A549 treated with CORT108297 at 1 μM for 4 hours (cell line): ENCODE measurements at places on chromosomes 3 and 15. TPM values are rescaled to one million over a fixed set of nuclear protein-coding genes. Genes with fewer than 3 reads are reported as not detected.

Gene GOLGA8J
- total RNA-seq = 0.06 to 0.07 TPM (median 0.06 TPM) in 3 of 5 replicates, not detected in the others

Gene GOLGA6L1
- total RNA-seq = not detected in 5 replicates

Gene KBTBD12
- not detected in 5 replicates for total RNA-seq

Gene GOLGA6L9
- total RNA-seq = 2.0 to 3.2 TPM (median 2.5 TPM) in 5 replicates

Gene NANOGP8
- total RNA-seq = not detected in 5 replicates

Gene FEZF2
- not detected in 5 replicates for total RNA-seq

Gene SORD
- total RNA-seq = 31.0 to 36.2 TPM (median 35.1 TPM) in 5 replicates

Gene NAA50
- 147 to 179 TPM (median 161 TPM) in 5 replicates for total RNA-seq

Gene MORC1
- total RNA-seq = not detected in 5 replicates

Gene PYGO1
- 6.0 to 7.2 TPM (median 6.7 TPM) in 5 replicates for total RNA-seq

Gene TGM5
- total RNA-seq = not detected in 5 replicates

Gene MEX3B
- total RNA-seq = 4.3 to 6.5 TPM (median 5.2 TPM) in 5 replicates

Gene RBPMS2
- total RNA-seq = 6.5 to 9.6 TPM (median 8.9 TPM) in 5 replicates

Gene XCR1
- total RNA-seq = not detected in 5 replicates

Gene CADPS
- total RNA-seq = not detected in 5 replicates

Gene SPSB4
- total RNA-seq = 0.09 to 0.22 TPM (median 0.18 TPM) in 5 replicates

Gene HCLS1
- 0.04 to 0.14 TPM (median 0.13 TPM) in 5 replicates for total RNA-seq

Gene SLC12A1
- not detected in 5 replicates for total RNA-seq

Gene LYZL4
- total RNA-seq = not detected in 5 replicates

Gene PIK3CA
- total RNA-seq = 4.7 to 7.9 TPM (median 6.3 TPM) in 5 replicates

Gene DUOXA1
- 0.08 to 0.17 TPM (median 0.12 TPM) in 5 replicates for total RNA-seq

Gene RGMA
- total RNA-seq = 0.12 to 0.42 TPM (median 0.19 TPM) in 5 replicates

Gene CSPG5
- 0.68 to 1.4 TPM (median 0.98 TPM) in 5 replicates for total RNA-seq

Gene SNRPA1
- 108 to 122 TPM (median 114 TPM) in 5 replicates for total RNA-seq

Gene GOLIM4
- 13.9 to 22.8 TPM (median 19.3 TPM) in 5 replicates for total RNA-seq

Gene BTBD1
- total RNA-seq = 50.1 to 62.9 TPM (median 53.7 TPM) in 5 replicates

Gene VEPH1
- total RNA-seq = 0.13 to 0.18 TPM (median 0.16 TPM) in 4 of 5 replicates, not detected in the other

Gene KCNMB3
- 1.1 to 1.7 TPM (median 1.3 TPM) in 5 replicates for total RNA-seq

Gene LXN
- total RNA-seq = 62.1 to 76.2 TPM (median 69.2 TPM) in 5 replicates

Gene RHOV
- total RNA-seq = 4.2 to 6.7 TPM (median 6.0 TPM) in 5 replicates
